ENCODE measurements at places on chromosomes 16 and 17.

DNA sequence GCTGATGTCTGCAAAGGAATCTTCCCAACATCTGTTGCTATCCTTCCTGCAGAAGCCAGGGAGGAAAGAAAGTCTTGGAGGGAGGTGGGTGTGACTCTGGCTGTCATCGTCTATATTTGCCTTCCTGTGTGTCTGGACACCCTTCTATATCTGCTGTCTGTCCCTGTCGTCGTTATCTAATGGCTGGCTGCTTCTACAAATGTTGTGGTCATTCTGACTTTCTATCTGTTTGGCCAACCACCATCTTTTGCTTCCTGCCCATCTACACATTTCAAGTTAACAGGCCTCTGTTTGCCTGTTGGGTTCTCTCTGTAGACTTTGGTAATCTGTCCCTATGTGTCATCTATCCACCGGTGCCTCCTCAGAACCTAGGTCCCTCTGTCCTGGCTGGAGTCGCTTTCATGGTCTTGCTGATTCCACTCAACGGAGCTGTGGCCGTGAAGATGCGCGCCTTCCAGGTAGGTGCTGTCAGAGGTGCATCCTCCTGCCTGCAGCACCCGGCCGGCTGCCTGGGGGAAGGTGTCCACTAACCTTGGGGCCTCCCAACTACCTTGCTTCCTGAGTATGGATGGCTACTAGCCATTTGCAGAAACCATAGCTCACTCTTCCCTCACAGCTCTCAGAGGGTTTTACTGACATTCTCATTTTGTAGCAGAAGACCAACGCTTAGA lies 30.2 kb downstream of the ABCC3 start:
- no peak for DNase-seq

GRCh38 chr16:84209989-84210388 lies 19.0 kb downstream of the ADAD2 start:
- DNase-seq, result no peak

DNA sequence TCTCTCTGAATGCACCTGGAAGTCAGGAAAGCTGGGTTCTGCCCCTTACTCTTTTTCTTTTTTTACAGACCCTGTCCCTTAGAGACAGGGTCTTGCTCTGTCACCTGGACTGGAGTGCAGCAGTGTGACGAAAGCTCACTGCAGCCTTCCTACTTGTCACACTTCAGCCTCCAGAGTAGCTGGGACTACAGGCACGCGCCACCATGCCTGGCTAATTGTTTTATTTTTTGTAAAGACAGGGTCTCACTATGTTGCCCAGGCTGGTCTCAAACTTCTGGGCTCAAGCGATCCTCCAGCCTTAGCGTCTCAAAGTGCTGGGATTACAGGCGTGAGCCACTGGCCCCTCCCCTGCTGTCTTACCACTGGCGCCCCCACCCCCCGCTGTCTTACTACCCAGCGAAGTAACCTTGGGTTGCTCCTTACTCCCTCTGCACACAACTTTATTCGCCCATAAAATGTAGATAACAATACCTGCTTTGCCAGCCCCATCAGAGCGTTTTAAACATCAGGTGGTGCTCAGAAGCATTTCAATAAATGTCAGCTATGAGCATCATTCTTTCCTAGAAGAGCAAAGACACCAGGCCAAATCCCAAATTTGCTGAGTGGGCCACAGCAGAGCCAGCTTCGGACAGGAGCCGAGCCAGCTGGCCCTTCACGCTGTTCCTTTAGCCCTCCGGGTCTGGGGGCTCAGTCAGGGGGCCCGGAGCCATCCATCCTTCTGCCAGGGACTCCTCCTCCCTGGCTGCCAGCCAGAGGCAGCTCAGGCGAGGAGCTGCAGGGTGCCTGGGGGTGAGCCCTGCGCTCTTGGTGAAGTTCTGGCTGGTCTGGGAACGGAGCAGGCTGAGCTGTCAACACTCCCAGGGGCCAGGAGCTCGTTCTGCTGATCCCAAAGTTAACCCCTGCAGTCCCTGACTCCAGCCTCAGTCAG lies 24.4 kb downstream of the SRL start:
- no peak for DNase-seq

GRCh38 chr17:79977161-79977631 lies 58.5 kb downstream of the TBC1D16 start:
- DNase-seq, result no peak

DNA sequence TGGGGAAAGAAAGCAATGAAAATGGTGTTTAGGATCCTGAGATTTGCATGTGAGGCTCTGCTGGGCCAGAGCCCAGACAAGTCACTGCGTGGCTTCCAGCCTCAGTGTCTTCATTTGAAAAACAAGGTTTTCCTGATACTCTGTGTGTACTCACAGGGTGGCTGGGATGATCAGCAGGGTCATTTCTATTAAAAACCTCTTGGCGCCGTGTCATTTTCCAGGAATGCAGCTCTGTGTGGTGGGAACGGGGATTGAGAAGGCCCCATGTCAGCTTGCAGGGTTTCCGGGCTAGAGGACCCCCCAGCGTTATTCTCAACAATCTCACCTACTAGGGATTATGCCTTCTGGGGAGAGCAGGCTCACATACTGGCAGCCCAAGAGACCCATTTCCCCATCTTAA lies 73.5 kb downstream of the FOXL1 start:
- no peak for DNase-seq

- DNase-seq, result peak; percentile 82
Measured at GRCh38 chr17:82267575-82268379, 5.7 kb downstream of the CSNK1D start.

DNA sequence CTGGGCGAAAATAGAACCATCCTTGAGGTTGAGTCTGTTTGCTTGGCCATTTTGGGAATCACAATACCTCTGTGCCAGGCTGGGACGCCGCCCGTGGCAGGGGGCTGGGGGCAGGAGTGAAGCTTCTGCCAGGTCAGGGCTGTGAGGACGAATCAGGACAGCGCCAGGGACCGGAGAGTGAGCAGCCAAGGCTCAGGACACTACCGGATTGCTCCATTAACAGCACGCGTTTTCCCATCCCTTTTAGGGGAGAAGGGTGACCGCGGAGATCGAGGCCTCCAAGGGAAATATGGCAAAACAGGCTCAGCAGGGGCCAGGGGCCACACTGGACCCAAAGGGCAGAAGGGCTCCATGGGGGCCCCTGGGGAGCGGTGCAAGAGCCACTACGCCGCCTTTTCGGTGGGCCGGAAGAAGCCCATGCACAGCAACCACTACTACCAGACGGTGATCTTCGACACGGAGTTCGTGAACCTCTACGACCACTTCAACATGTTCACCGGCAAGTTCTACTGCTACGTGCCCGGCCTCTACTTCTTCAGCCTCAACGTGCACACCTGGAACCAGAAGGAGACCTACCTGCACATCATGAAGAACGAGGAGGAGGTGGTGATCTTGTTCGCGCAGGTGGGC lies 23.4 kb downstream of the C1QTNF1 start:
- no peak for DNase-seq

DNA sequence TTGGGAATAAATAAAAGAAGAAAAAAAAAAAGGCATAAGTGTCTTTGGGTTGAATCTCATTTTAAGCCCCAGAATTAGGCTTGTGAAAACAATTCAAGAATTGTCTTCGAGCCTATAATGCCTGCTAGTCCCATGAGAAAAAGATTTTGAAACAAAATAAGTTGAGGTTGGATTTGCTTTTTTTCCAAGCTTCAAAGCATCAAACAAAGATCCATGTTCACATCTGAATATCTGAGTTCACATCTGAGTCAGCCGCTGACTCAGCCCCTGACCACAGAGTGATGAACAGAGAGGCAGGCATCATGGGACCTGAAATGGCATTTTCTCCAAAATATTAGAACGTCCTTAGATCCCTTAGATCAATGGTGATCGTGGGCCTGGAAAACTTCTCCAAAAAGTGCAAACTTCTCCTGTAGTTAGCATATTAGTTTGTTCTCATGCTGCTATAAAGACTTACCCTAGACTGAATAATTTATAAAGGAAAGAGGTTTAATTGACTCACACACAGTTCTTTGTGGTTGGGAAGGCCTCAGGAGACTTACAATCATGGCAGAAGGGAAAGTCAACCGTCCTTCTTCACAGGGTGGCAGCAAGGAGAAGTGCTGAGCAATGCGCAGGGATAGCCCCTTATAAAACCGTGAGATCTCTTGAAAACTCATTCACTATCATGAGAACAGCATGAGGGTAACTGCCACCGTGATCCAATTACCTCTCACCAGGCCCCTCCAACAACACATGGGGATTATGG lies 294.6 kb upstream of the HSBP1 start:
- DNase-seq, result no peak

GRCh38 chr16:48295488-48296281 lies 48.3 kb upstream of the ABCC11 start:
- no peak for DNase-seq

DNA sequence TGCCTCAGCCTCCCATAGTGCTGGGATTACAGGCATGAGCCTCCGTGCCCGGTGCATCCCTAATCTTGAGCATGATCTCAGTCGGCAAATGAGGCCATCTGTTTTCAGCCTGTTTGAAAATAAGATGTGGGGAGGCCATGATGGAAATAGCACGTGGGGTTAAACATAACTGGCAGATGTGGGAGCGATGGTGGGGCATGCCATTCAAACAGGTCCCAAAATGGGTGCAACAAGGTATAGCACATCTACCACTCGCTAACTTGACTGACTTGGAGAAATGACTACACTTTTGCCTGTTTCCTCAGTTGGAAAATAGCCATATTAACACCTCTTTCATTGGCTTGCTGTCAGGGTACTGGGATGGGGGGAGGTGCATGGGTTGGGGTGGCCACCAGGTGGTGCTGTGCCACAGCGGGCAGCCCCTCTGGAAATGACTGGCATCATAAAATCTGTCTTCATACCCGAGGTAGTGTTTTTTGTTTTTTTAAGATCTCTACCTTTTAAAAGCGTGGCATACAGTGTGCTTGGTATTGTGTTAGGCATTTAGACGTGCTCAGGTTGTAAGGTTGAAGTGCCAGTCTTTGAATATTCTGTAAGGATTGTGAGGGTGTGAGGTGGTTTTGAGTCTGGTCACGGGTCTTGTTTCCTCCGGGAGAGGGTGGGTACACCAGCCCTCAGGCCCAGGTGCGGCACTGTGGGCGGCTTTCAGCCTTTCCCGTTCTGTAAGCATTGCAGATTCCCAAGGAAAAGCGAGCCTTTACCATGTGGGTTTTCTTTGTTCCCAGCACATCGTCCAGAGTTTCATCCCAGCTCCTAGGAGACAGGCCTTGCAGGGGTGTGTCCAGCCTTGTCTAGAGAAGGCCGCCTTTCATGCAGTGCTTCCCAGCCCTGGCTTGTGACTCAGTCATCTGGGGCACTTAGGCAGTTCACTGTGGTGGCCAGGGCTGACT lies 2.9 kb upstream of the TTYH2 start:
- no peak for DNase-seq

GRCh38 chr16:74667255-74667700 lies 601 bp upstream of the RFWD3 start:
- peak; percentile 5 for DNase-seq

DNA sequence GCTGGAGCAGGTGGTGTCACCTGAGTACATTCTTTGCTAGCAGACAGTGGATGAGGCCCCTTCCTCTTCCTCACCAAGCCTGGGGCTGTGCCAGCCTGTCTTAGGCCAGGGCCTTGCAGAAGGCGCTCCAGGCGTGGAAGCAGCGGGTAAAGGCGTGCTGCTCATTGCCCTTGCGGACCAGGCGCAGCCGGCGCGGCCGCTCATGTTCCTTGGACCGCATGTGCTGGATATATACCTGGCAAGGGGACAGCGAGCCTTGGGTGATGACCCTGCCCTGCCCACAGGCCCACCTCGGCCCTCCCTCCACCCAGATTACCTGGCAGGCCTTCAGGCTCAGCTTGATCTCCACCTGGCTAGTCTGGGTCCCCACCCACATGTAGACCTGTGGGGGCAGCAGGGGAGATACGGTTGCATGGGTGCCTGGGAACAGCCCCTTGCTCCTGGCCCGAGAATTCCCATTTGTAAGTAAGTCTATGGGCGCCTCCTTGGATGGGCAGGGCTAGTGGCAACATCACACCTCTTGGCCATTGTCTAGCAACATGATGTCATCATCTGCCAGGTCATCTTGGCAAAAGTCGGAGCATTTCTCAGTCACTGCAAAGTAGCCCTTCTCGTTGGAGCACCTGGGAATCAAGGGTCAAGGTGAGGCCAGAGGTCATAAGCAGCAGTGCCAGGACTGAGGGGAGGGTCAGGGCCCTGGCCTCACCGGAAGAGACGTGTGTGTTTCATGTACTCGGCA lies 13.3 kb downstream of the FLII start:
- DNase-seq, result no peak

GRCh38 chr16:15948532-15949209 lies 745 bp upstream of the ABCC1 start:
- no peak for DNase-seq

Data from Panc1 (cell line).